ENCODE measurements at places on chromosomes 7 and 10. TPM values are rescaled to one million over a fixed set of nuclear protein-coding genes. Genes with fewer than 3 reads are reported as not detected.

The NUTM2D gene
- 1.7 TPM for total RNA-seq

The TMEM26 gene
- not detected for total RNA-seq

GRCh38 chr10:45450866-45451265, 76.8 kb downstream of the ALOX5 start:
- DNase-seq = no peak

GRCh38 chr10:49207936-49208487, 19.8 kb upstream of the TMEM273 start:
- no peak for DNase-seq

DNA sequence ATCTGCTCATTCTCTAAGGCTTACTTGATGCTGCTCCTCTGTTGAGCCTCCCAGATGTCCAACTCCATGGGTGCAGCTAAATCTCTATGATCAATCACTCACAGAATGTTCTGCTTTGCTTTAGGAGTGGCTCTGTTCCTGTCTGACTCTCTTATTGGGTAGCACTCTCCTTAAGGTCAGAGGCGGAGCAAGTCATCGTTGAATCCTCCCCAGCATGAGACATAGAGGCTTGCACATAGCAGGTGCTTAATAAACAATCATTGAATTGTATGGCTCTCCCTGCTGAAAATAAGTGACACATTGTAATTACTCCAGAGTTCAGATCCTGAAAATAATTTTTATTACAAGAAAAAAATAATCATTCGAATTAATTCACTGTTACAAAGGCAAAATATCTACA, 69.7 kb downstream of the NPS start:
- no peak for DNase-seq

DNA sequence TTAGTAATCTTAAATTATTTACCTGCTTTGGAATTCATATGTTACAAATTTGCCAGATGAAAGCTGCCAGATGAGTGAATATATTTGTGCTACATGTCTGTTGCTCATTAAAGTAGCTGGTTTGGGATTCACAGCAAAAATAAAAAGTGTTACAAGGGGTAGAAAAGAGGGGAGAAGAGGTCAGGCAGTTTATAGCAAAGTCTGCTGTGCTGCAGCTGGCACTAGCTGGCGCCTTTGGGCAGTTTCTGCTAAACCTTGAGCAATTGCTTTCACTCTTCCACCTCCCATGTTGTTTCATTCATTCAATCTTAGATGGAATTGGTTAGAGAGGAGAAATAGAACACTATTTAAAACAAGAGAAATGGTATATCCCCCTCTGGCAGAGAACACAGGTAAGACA, 404.1 kb upstream of the LRGUK start:
- no peak for DNase-seq

The FRMD4A gene
- 29.6 TPM for total RNA-seq

The C10orf53 gene
- total RNA-seq = not detected

GRCh38 chr7:19011212-19011611, 106.2 kb downstream of the TWIST1 start:
- DNase-seq = no peak

The SFTPD gene
- total RNA-seq = not detected

DNA sequence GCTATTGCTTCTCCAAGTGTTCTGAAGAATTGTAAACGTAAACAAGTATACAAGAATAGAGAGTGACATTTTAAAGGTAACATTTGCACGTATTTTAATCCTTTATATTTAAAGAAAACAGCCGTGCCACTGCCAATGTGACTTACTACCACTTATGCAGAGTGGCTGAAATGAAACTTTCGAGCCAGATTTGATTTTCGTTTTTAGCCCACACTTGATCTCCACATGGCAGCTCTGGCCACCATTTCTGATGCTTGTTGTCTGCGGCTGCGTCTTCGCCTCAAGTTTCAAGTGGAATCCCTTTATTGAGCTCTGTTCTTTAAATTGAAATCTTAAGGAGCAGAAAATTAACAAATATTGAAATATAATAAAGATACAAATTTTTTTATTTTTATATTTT, 70.0 kb downstream of the ELAPOR2 start:
- no peak for DNase-seq

DNA sequence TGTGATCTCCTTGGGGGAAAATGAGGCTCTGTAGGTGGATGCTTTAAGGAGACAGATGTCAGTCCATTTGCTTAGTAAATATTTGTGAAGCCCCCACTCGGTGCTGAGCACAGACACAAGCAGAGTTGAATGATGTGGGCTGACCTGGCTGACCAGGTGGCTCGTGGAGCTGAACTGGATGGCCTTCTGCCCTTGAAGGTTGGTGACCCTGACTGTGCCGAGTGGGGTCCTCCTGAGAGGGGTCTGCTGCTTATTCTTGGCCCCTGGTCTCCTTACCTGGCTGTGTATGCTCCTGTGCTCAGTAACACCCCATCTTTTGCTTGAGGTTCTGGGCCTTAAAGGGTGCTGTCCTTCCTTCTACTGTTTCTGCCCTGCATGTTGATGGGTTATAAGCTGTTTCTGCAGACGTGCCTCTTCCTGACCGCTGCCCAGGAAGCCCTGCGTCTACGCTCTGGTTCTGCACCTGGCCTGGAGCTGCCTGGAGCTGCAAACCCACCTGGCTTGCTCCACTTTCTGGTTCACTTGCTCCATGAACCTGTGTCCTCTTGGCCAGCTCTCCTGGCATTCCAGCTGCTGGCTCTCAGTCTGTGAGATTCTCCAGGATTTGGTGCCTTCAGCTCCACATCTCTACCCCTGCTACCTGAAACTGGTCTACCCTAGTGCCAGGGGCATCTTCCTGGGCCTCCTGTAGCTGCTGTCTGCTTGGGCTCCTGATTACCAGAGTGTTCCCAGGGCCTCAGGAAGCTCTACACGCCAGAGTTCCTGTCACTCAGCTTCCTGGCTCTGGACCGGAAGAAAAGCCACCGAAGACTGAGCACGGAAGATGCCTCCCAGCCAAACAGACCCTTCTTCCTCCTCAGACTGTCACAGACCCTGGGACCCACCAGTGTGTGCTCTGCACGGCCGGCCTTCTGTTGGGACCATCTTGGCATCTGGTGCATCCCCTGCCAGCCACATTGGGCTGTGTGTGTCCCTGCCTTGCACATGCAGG, 76.5 kb downstream of the ADCY1 start:
- DNase-seq = no peak

The OR6V1 gene
- total RNA-seq = not detected

The HOXA1 gene
- total RNA-seq = not detected

The TES gene
- 121 TPM for total RNA-seq

- no peak for DNase-seq
These were observed 51.4 kb upstream of the PFKFB3 start for GRCh38 chr10:6151087-6151977.

The ANKRD1 gene
- total RNA-seq = not detected

DNA sequence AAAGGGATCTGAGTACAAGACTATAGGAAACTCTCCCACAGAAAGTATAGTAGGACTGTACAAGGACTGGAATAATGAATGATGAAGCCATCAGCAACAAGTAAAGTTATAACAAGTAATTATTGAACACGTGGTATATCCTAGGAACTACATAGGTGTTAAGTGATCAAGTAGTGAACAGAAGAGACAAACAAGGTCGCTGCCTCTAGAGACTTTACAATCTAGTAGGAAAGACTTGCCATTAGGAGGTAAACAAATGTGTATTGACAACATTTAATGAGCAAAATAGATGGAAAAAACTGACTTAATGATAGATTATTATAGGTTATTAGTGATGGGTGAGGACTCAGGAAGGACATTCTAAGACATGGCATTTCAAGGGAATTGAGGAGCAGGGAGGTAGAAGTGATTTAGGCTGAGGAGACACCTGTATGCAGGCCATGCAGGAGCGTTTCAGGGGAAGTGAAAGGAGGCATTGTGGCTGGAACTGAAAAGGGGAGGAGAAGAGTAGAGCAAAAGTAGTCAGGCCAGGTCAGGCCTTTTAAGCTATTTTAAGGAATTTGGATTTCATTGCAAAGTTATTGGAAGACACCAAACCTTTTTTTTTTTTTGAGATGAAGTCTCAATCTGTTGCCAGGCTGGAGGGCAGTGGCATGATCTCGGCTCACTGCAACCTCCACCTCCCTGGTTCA, 8.5 kb upstream of the GLCCI1 start:
- DNase-seq = no peak

GRCh38 chr7:93218997-93219827, 7.1 kb downstream of the HEPACAM2 start:
- DNase-seq = no peak

DNA sequence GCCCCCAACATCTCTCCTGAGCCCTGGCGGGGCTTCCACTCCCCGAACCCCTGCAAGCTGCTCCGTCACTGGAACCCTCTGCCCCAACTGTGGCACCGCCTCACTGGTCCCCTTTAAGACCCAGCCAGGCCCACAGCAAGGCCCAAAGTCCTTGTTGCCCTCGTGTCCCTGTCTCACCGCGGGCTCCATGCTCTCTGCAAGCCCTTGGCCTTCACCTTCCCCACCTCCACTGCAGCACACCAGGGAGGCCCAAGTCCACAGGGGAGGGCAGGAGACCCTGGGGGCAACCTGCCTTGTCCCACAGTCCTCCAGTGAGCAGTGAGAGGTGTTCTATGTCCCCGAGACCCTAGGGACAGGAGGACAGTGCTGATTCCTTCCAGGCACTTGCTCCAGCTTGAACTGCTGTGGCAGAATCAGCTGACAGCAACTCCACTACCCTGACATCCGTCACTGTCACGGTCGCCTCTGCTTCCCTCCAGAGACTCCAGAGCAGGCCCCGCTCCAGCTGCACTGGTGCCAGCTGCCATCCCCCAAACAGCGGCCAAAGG, 105.3 kb downstream of the CYTH3 start:
- no peak for DNase-seq

All from A673 (cell line).